ENCODE measurements at places on chromosomes 13 and 19. TPM values are rescaled to one million over a fixed set of nuclear protein-coding genes. Genes with fewer than 3 reads are reported as not detected.

The ZNF581 gene
- total RNA-seq, result 13.7 TPM

The ZNF587B gene
- total RNA-seq, result 4.3 TPM

The SBSN gene
- total RNA-seq, result not detected

The SLC17A7 gene
- 0.84 TPM for total RNA-seq

The SYCN gene
- total RNA-seq, result not detected

The FGF9 gene
- total RNA-seq, result not detected

The ADGRE3 gene
- total RNA-seq, result not detected

The SLITRK5 gene
- total RNA-seq, result under 0.01 TPM

DNA sequence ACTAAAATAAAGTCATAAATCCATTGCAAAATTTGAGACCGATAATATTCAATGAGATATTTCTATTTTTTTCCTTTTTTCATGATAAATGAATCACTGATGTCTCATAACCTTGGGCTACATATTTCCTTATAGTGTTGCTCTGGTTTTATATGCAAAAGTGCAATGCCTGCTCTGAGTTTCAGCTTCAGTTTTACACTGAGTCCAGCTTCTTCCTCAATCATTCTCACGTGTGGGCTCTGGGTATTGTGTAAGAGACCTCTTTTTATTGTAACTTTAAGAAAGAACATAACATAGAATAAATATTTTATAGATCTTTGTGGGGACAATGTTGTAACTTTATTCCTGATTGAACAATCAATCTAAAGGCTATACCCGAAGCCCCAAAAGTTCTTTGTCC, 280.2 kb upstream of the EDNRB start:
- no peak for DNase-seq

DNA sequence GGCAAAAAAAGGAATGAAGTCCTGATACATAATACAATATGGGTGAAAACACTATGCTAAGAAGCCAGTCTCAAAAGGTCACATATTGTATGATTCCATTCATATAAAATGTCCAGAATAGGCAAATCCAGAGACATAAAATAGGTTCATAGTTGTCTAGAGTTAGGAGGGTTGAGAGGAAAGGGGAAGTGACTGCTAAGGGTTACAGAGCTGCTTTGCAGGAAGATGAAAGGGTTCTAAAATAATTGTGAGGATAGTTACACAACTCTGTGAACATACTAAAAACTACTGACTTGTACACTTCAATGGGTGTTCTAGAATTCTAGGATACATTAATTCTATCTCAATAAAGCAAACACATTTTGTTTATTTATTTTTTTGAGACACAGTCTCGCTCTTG, 25.7 kb downstream of the CAB39L start:
- no peak for DNase-seq

GRCh38 chr19:51691074-51691583, 2.0 kb upstream of the SPACA6 start:
- peak; percentile 40 for DNase-seq

GRCh38 chr13:98816406-98816805, 63.9 kb upstream of the SLC15A1 start:
- DNase-seq, result no peak

DNA sequence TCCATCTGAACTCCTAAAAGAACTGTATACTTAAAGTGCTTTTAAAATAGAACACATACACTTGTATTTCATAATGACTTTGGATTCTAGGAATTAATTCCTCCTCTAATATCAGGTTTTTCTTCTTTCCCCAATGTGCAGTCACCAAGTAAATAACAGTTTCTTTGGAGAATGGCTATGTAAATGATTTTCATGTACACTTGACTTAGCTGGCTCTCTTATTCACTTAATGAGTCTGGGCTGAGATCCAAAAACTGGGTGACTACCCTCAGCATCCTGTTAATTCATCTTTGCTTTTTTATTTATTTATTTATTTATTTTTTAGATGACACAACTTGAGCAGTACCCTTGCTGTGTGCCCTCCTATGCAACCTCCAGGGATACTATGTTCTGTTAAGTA, 1003.7 kb downstream of the SLITRK1 start:
- DNase-seq, result peak; percentile 6

DNA sequence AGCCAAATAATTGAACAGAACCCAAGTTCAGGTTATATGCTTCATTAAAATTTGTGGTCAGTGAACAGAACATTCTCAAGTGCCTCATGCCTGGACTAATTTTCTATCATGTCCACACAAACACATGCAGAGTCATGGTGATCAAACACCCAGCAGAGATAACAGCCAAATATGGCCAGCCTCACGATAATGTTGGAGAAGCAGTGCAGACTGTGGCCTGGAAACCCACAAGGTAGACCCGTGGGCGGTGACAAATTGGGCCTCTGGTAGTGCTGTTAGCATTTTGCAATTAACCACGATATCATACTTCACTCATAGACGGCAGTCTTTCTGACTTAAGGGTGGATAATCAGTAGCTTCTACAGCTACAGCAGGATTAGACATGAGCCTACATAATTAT, 35.0 kb upstream of the VWA8 start:
- peak; percentile 55 for DNase-seq

DNA sequence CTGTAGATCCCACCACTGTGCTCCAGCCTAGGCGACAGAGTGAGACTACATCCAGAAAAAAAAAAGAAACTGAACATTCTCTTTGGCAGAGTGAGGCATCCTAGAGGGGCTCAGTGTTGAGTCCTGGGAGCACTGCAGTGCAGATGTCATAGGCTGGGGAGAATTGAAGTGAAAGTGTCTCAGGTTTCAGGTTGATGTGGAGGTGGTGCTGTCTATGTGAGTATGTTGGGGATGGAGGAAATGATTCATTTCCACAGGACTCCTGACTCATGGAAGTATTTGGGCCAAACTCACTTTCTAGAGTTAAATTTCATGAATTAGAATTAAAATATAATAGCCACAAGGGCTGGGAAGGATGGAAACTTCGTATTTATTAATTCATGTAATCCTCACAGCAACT, 134.4 kb upstream of the TSC22D1 start:
- DNase-seq, result peak; percentile 91

DNA sequence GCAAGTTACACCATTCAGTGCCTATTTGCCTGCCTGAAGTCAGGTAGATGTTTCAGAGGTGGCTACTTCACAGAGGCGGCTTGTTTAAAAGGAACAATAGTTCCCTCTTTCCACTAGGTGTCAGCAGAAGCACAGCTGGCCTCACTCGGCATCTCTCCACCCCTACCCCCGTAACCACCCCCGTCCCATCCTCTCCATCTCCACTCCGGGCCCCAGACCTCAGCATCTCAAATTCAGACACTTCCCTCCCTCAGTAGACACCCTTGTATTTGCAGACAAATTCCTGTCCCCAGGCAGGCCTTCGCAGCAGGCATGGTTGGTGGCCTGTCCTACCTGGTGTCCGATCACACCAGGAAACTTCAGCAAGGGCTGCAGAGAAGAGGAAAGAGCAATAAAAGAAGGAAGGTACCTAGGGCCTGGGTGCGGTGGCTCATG, 9.1 kb upstream of the DPP9 start:
- DNase-seq, result peak; percentile 67

DNA sequence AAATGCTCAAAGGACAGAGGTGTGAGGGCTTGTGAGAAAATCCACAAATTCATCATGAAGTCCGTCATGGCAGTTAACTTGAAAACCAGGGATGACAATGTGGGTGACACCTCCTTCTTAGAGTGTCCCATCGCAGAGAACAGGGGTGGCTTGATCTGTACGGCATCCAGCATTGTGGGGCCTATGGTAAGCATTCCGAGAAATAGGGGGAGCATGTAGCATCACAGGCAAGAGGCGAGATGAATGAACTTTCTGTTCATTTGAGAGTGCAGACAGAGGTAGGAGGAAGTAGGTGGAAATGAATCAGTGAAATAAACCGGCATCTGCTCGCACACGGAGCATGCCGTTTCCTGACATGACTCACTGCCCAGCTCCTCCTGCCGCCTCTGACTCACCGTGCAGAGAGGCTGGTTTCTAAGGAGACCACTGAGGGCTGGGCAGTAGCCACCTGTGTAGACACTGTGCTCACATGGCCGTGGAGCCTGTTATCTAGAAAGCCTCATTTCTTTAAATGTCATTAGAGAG, 339.0 kb downstream of the RFC3 start:
- peak; percentile 97 for DNase-seq

- no peak for DNase-seq
These were observed 4.0 kb downstream of the LGALS4 start for GRCh38 chr19:38808741-38809140.

- no peak for DNase-seq
These were observed 101.4 kb downstream of the ABCC4 start for GRCh38 chr13:95199896-95200295.

DNA sequence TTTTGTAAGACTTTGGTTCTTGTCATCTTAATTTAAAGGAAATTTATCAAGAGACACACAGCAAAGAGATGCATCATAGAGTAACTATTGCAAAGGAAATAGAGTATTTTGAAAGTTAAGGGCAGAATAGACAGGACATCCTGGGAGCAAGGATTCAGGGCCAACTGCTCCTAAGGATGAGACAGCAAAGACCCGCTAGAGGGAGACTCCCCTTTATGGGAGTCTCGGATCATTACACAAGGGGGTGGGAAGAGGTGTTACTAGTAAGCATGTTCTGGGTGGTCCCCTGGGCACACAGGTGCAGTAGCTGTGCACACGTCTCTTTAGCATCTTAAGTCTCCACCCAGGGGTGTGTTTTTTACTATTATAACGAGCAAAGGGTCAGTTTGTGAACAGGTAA, 9.6 kb downstream of the ZSCAN5C start:
- no peak for DNase-seq

GRCh38 chr19:28481674-28482073, 731.3 kb downstream of the UQCRFS1 start:
- no peak for DNase-seq
